ENCODE measurements at places on chromosomes 2 and 18. TPM values are rescaled to one million over a fixed set of nuclear protein-coding genes. Genes with fewer than 3 reads are reported as not detected.

MAP3K19 gene
- total RNA-seq, result not detected

KLF7 gene
- total RNA-seq, result 12.7 TPM

SCYGR4 gene
- total RNA-seq, result not detected

TBR1 gene
- total RNA-seq, result not detected

ESPNL gene
- total RNA-seq, result 9.8 TPM

LRP2 gene
- not detected for total RNA-seq

FAP gene
- total RNA-seq, result 143 TPM

MYO7B gene
- not detected for total RNA-seq

PRKD3 gene
- total RNA-seq, result 83.8 TPM

SPR gene
- total RNA-seq, result 20.5 TPM

GREB1L gene
- not detected for total RNA-seq

CD207 gene
- not detected for total RNA-seq

MTX2 gene
- 20.8 TPM for total RNA-seq

STPG4 gene
- 0.17 TPM for total RNA-seq

SERPINB13 gene
- total RNA-seq, result not detected

RGPD8 gene
- total RNA-seq, result 12.4 TPM

NUP35 gene
- 15.4 TPM for total RNA-seq

ABCG8 gene
- not detected for total RNA-seq

REEP1 gene
- 0.15 TPM for total RNA-seq

DSC2 gene
- not detected for total RNA-seq

PSTPIP2 gene
- 11.5 TPM for total RNA-seq

EMX1 gene
- total RNA-seq, result not detected

APOB gene
- under 0.01 TPM for total RNA-seq

CIB4 gene
- total RNA-seq, result not detected

ALPP gene
- under 0.01 TPM for total RNA-seq

GLI2 gene
- 3.2 TPM for total RNA-seq

NTSR2 gene
- total RNA-seq, result not detected

GRHL1 gene
- 0.58 TPM for total RNA-seq

EPHA4 gene
- total RNA-seq, result 6.4 TPM

PDE1A gene
- 26.5 TPM for total RNA-seq

MDH1B gene
- 0.99 TPM for total RNA-seq

REG1B gene
- total RNA-seq, result not detected

IL1B gene
- 0.15 TPM for total RNA-seq

CDKL4 gene
- total RNA-seq, result 1.3 TPM

AOX1 gene
- total RNA-seq, result 38.1 TPM

STAMBP gene
- total RNA-seq, result 24.1 TPM

COX7A2L gene
- total RNA-seq, result 194 TPM

SCTR gene
- total RNA-seq, result not detected

Measured in smooth muscle cell of trachea (primary cell).